Dermis blood vessel endothelial cell (primary cell): ENCODE measurements at places on chromosomes 7 and 10. TPM values are rescaled to one million over a fixed set of nuclear protein-coding genes. Genes with fewer than 3 reads are reported as not detected.
A peak's percentile ranks its signal among the peaks of the same experiment; 100 is the strongest.

Gene PHTF2
- 11.2 and 20.0 TPM in 2 replicates for total RNA-seq

Gene DKK1
- total RNA-seq: 18.6 and 19.6 TPM in 2 replicates

Gene C10orf53
- not detected in 2 replicates for total RNA-seq

DNA sequence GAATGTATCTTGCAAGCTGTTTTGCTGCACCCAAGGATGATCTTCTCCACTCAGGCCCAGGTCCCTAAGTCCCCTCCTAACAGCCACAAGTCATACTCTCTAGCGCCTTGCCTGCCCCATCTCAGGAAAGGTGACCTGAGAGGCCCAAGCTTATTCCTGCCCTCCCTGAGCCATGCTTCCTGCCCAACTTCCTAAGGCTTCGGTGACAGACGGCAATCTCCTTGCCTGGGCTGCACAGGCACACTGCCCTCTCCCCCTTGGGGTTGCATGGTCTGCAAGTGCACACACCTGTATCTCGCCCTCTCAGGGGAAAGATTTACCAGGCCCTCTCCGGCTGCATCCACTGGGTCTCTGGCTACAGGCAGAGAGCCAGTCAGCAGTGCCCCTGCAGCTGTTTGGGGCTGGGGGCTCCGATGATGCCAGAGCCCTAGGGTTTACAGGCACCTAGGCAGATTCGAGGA lies 771 bp upstream of the ADIRF start:
- DNase-seq: peak; percentile 29

Gene CLDN15
- 2.3 and 6.5 TPM in 2 replicates for total RNA-seq

Gene C7orf57
- total RNA-seq: not detected in 2 replicates

Gene CYP2C18
- not detected in 2 replicates for total RNA-seq

DNA sequence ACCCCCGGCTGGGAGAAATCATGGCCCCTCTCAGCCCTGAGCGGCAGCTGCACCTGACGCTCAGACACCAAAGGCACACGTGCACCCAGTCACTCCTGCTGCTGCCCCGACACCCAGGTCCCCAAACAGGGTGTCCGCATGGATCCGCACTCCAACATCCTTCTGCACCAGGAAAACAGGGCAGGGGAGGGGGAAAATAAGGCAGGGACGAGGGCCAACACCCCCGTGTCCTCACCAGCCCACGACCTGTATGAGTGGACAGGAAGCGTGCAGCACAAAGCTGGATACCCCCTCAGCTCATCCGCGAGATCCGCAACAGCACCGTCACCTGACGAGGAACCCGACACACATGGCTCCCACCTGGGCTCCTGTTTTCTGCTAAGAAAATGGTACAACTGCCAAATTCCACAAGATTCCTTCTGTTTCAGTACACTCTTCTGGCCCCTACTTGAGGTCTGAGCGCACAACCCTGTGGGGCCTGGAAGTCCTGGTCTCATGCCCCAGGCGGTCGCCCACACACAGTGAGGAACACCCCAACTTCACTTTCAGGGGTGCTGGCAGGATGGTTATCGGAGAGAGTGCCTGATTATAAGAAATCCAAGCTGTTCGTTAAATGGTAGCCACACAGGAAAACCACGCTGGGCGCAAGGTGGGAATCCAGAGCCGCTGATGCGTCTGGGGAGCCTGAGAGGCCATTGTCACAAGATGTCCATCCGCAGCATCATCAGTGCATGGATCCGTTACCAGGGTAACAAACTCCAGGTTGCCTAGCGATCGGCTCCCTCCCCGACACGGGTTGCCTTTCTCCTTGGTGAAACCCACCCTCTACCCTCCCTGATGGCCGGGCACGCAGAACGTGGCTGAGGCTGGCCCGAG lies 63.6 kb downstream of the ZRANB1 start:
- DNase-seq: no peak

Gene NFE2L3
- total RNA-seq: 33.4 and 38.6 TPM in 2 replicates

Gene ANKRD61
- total RNA-seq: 0.14 TPM in 1 of 2 replicates, not detected in the other

DNA sequence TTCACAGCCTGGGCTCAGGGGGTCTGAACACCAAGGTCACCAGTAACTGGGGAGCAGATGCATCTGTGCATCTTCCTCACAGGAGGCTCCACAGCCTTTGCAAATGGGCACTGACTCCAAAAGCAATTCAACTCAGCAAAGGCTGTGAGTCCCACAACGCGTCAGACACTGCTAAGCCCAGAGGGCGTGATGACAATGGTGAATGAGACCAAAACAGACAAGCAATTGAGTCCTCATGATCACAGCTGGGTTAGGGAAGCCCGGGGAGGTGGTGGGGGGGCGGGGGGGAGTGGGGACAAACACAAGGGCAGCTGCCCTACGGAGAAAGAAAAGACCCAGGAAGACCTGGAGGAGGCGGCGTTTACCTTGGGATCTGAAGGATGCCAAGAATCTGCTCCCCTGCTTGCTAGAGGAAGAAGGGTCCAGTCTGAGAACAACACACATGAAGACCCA lies 61.6 kb upstream of the RNF32 start:
- DNase-seq: no peak

- peak; percentile 38 for DNase-seq
These were observed 1.5 kb upstream of the LRRC4 start for GRCh38 chr7:128032605-128033235.

GRCh38 chr7:116802746-116803152 lies 59.6 kb upstream of the CAPZA2 start:
- peak; percentile 80 for DNase-seq

DNA sequence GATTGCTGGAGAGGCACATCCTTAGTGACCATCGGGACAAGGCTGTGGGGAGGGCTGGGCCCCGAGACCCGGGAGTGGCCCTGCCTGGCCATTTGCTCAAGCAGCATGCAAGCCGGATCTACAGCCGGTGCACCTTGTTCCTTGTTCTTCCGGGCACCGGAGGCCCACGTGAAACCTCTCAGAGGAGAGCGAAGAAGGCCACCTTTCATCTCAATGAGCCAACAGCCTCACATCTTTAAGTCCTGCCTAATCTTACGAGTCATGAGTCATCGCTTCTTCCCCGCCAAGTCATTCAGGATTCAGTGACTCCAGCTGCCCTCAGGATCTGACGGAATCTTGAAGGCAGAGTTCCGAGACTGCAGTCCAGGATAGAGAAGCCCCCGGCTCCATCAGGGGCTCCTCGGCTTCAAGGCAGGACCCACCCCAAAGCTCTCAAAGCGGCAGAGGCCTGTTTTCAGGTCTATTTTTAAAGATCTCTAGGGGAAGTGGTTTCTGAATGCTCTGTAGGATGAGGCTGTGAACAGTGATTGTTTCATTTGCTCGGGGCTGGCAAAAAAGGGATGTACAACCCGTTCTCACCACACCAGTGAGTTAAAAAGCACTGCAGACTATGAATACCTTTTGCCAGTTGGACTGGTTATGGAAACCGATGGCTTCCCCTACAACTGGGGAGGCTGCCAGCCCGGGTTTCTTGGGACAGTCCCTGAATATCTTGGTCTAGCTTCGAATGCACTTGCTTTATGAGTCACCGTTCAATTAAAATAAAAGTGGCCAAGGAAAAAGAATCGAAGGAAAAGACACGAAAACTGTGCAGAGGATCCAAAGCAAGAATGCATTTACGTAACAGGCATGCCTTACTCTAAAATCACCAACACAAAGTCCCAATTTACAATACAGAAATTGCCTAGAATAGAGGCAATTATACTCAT lies 57.2 kb upstream of the ECHDC3 start:
- DNase-seq: peak; percentile 95

DNA sequence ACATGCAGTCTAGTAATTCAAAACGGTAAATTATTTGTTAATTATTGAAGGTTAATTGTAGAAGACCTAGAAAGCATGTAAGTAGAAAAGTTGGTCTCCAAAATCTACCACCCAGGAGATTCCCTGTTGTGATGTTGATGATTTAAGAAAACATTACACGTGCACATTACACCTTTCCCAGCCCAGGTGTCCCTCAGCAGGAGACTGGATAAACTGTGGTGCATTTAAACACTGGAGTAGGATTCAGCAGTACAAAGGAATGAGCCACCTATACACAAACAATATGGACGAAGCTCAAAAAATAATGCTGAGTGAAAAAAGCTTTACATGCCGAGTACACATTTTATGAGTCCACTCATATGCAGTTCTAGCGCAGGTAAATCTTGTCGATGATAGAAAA lies 109.0 kb upstream of the STARD3NL start:
- DNase-seq: no peak

DNA sequence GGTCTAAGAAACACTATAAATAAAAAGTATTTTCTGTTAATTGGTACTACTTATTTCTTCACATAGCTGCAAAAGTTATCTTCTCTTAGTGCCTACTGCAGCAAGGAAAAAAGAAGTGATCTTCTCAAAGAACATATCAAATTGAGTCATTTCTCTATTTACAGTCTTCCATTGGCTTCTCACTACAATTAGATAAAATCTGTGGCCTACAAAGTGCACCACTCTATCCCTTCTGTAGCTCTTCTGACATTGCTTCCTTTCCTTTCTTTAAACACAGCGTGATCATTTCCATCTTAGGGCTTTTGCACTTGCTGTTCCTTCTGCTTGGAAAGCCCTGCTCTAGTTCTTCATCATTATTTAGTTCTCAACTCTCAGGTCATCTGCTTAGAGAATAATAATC lies 44.7 kb downstream of the MXI1 start:
- DNase-seq: no peak

GRCh38 chr7:23093111-23093510 lies 12.5 kb upstream of the KLHL7 start:
- no peak for DNase-seq

DNA sequence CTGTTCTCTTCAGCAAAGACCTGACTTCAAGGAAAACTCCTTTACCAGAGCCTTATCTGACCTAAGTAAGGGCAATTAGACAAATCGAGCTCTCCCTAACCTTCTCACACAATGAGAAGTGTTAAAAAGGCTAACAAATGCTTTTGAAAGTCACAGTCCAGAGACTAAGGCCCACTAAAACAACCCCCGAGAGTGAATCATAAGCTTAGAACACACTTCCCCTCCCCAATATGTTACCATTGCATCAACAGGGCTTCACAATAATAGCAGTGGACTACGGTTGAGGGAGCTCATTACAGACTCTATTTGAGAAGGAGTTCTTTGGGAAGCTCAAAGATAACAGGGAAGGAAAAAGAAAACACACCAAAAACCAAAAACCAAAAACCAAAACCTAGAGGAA lies 28.6 kb upstream of the ZEB1 start:
- DNase-seq: no peak

DNA sequence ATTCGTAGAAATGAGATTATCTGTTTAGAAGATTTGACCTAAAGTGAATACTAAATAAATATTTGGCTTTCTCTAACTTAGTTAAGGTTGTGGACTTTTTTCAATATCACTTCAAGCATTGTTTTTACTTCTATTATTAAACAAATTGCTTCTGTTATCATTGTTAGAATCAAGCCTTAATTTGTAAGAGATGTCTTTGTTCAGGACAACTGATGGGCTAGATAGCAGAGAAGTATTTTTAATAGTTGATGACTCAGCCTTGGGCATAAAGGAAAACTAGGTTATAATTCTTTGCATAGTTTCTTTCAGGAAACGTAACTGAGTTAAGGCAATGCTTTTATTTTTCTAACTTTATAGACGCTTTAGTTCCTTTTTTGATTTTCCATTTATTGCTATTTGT lies 128.8 kb upstream of the SMIM30 start:
- DNase-seq: no peak

- DNase-seq: no peak
These were observed 8.5 kb upstream of the IL2RA start for GRCh38 chr10:6070660-6071059.

GRCh38 chr10:104659809-104660208 lies 18.7 kb downstream of the SORCS3 start:
- no peak for DNase-seq

DNA sequence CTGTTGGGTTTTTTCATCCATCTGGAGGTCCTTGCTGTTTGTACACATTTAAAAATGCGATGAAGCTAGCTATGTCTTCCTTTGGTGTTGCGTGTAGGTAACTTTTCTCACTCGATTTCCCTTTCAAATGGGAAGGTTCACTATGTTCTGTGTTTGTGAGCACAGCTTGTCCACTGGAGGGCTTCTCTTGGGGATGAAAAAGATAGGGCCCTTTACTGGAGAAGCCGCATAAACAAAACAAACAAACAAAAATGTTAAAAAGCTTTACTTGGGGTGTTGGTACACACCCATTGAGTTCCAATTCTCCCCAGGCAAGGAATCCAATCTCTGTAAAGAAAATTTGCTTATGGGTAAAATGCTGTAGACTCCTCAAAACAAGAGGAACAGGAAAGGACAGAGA lies 23.4 kb downstream of the CYTH3 start:
- DNase-seq: no peak

DNA sequence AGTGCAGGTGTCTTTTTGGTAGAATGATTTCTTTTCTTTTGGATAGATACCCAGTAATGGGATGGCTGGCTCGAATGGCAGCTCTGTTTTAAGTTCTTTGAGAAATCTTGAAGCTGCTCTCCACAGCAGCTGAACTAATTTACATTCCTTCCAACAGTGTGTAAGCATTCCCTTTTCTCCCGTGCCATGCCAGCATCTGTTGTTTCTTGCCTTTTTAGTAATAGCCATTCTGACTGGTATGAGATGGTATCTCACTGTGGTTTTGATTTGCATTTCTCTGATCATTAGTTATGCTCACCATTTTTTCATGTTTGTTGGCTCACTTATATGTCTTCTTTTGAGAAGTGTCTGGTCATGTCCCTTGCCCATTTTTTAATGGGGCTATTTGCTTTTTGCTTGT lies 486.3 kb downstream of the GALNT17 start:
- DNase-seq: no peak

- DNase-seq: peak; percentile 91
These were observed 784 bp upstream of the SERPINE1 start for GRCh38 chr7:101125989-101126650.

DNA sequence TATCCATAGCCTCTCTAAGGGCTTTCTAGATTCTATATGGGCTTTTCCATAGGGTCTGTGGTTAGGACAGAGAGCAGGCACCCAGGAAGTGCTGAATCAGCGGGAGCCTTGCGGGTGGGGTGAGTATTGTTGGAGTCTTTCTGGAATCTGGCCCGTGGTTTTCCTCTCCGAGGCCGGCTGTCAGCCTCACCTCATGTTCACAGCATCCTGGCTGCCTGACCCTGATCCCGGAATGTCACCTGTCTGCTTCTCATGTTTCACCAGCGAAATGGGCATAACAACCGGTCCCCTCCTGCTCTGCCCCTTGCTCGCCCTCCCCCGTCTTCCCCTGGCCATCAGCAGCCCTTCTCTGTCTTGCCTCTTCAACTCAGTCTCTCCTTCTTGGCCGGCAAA lies 36.5 kb downstream of the DDIT4 start:
- no peak for DNase-seq

DNA sequence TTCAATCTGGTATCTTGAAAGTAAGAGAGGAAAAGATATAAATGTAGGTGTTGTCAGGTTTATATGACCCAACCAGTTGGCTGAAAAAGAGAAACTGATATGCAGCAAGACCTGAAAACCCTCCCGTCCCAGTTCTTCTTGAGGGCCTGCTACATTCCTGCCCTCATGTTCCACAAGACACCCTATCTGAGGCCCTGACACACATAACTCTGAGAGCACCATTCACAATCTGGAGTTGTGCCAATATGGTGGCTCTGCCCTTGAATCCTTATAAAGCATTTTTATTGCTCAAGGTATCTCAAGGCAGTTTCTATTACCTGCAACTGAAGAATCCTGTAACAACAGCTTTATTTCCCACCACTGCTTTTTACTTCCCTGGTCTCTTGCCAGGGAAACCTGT lies 17.0 kb downstream of the XPNPEP1 start:
- no peak for DNase-seq

Gene ENTPD1
- 32.2 and 54.4 TPM in 2 replicates for total RNA-seq
